Activated T-cell treated with anti-CD3 and anti-CD28 coated beads, Interleukin-2, amount 50 U/mL, for 72 hours (primary cell): ENCODE measurements at places on chromosomes 12 and 14.

DNA sequence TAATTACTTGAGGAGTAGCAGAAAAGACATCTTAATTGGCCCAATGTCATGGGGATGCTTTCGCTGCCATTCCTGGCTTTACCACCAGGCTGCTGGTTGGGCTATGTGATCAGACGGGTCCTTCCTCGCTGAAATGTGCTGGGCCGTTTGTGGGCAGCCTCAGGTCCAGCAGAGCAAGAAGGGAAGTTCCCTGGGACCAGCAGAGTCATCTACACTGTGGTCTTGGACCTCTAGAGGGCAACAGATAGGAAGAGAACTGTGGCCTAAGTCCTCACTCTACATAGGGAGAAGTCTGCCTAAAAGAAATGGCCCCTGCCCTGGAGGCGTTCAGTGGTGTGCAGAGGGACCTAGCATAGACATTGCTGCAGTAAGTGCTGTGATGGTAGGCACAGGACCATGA lies 10.9 kb downstream of the EVL start:
- peak; percentile 61 for DNase-seq

DNA sequence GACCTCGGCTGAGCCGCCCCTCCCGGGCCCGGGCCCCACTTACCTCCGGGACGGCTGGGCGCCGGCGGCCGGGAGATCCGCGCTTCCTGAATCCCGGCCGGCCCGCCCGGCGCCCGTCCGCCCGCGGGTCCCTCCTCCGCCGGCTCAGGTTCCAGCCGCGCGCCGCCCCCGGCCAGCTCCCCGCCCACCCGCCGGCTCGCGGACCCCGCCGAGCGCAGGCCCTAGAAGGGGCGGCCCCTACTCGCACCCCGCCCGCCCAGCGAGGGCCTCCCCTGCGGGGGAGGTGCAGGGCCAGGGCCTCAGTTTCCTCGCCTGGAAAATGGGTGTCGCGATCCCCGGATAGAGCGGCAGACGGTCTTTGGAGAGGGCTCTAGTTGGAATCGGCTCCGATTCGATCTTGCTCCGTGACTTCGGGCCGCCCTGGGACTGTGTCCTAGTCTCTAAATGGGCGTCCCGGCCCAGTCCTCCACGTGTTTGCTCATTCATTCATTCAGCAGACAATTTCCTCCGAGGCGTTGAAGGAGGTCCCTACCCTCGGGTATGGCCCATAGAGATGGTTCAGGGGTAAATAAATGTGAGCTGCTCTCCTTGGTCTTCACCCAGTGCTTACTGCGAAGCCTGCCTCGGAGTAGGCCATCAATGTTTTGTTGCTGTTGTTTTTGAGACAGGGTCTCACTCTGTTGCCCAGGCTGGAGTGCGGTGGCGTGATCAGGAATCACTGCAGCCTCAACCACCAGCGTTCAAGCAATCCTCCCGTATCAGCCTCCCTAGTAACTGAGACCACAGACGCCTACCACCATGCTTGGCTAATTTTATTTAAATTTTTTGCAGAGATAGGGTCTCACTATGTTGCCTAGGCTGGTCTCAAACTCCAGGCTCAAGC lies at the start of gene TRPV4:
Gene TRPV4 (minus strand): TSS at position 92 of the 883 bp plus-strand sequence. CDS start 18,602 bp downstream, outside the sequence.
- DNase-seq = no peak

GRCh38 chr12:52925717-52926595 lies 21.1 kb upstream of the KRT8 start:
- no peak for DNase-seq

DNA sequence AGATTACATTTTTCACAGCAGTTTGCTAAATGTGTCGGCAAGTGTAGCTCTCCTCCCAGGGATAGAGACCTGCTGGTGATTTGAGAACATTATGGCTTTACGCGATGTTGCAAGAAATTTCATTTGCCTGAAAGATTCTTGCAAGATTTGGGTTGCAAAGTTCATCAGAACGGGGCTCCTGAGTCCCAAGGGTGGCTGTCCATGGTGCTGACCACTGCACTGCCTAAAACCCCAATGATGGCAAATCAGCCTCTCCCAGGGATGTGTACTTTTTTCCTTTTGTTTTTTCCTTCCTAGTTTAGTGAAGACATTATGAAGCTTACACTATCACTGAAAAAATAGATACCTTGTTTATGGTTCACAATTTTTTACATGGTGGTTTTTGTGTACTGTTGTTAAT lies 85.4 kb downstream of the WSCD2 start:
- peak; percentile 15 for DNase-seq

DNA sequence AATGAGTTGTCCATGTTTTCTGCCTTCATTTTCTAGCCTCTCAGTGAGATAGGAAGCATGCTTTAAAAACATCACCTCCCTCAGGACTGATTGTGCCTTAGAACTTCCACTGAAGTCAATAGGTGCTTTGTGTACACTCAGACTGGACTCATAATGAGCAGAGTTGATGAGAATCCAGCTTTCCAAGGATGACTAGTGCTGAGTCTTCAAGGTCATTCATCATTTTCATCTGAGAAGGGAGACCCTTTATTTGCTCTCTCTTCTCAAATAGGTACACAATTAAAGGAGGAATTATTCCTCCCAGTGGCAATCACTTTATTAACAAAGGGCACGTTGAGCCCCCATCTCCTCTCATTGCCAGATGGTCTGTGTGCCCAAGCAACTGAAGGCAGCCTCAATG lies 210.9 kb upstream of the PRKD1 start:
- no peak for DNase-seq

- DNase-seq = no peak
Observed at GRCh38 chr12:6273541-6274230, 36.8 kb upstream of the PLEKHG6 start.

DNA sequence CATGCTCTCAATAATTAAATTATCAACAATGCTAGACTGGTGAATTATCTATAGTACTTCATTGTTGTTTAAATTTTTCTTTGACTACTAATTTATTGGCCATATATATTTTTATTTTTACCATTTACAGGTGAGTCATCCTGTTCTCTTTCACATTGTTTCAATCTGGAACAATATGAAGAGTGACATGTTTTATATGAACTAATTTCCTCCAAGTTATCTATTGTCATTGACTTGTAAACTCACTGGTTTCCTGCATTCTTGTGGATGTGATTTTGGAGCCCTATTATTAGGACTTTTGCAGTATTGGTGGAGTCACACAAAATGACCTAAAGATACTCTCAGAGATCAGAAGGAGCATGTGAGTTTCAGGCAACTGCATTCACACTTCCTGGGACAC lies 297.7 kb downstream of the AEBP2 start:
- no peak for DNase-seq

GRCh38 chr12:58787021-58787760 lies 133.1 kb downstream of the LRIG3 start:
- DNase-seq = no peak

- DNase-seq = no peak
Observed at GRCh38 chr12:65081496-65081895, 39.6 kb downstream of the WIF1 start.

- no peak for DNase-seq
Observed at GRCh38 chr14:52013984-52014600, 24.7 kb downstream of the RTRAF start.
